ENCODE measurements at places on chromosomes 1 and 21.
A peak's percentile ranks its signal among the peaks of the same experiment; 100 is the strongest.

DNA sequence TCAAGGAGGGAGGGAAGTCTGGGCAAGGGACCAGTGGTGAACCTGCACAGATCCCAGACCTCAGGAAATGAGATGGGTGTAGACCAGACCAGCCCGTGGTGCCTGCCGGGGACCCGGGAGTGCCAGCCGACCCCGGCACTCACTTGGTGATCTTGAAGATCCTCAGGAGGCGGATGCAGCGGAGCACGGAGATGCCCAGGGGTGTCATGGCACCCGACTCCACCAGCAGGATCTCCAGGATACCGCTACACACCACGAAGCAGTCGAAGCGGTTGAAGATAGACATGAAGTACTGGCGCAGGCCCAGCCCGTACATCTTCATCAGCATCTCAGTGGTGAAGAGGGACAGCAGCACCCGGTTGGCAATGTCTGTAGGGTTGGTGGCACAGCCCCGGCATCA, 34.5 kb downstream of the CACNA1S start:
- DNase-seq = no peak

DNA sequence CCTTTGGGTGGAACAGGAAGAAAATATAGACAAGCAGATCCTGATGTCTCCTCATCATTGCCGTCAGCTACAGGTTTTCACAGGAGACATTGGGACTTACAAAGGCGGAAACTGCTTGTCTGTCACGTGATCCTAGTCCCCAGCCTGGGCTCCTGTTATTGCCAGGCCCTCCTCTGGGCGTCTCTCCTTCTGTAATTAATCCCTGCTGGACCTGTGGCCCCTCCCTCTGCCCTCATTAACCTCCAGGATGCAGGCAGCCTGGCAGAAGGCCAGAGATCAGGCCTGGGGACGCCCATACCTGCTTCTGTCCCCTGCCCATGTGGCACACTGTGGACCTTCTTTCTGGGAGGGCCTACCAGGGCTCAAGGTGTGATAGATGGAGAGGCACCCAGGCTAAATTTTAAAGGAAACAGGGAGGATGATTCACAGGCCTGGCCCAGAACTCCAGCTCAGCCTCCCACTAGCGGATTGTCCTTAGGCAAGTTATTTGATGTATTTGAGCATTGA, 2.4 kb downstream of the S100A5 start:
- DNase-seq = no peak

DNA sequence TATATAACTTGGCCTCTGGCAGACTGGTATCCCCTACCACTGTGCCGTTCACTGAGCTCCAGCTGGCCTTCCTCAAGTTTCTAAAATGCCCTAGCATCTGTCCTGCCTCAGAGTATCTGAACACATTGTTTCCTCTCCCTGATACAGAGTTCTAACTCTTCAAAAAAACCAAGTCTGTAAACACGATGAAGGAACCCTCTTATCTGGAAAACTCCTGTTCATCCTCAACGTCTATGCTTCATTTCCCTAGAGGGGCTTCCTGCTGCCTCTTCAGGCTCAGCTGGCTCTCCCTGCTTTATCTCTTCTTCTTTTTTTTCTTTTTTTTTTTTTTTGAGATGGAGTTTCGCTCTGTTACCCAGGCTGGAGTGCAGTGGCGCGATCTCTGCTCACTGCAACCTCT, 5.6 kb downstream of the BSDC1 start:
- no peak for DNase-seq

DNA sequence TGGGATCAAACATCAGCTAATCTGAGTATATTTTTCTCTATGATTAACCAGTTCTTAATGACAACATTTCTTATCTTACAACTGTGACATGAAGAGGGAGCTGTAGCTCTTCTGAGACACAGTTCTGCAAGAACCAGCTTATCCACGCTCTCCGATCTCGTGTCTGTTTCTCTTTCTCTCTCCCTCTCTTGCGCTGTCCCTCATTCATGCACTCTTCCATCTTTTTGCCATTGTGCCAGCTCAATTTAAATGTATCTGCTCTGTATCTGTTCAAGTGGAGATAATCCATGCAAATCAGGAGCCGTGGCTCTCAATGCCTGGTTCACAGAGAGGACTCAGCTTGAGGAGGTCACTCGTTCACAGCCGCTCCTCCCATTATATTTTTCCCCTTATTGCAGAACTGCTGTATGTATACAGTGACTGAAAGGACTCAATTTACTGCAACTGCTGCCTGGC, 494.7 kb upstream of the ADGRL2 start:
- DNase-seq = no peak

- no peak for DNase-seq
These were observed 57.5 kb downstream of the RGS2 start for GRCh38 chr1:192866241-192866868.

GRCh38 chr21:45228171-45228641, 59.5 kb downstream of the POFUT2 start:
- DNase-seq = peak; percentile 86

- no peak for DNase-seq
These were observed 9.5 kb upstream of the SLC2A5 start for GRCh38 chr1:9078752-9079500.

DNA sequence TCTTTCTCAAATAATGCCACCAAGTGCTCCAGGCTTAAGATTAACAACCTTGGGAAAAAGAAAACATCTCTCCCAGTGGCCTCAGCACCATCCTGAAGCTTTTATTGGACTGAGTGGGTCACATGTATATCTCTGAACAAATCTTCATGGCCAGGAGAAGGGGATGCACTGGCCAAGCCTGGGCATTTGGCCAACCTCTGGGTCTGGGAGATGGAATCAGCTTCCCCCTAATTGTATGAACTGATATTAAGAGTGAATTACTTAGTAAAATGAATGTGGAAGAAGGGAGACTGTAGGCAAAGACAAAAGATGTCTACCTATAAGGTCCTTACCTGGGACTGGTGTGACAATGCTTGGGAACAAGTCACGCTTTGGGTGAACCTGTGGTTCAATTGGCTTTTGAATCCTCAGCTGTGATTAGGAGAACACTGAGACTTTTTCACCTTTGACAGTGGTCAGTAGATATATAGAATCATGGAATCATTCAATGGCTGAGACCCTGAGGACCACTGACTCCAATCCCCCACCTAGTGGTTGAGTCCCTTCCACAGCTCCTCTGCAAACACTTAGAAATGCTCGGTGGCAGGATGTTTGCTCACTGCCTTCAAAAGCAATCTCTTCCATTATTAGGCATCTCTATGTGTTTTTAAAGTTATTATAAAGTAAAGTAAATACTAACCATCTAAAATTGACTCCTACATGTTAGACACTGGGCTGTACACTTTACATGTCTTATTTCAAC, 102.6 kb upstream of the ATP1A1 start:
- DNase-seq = no peak

- DNase-seq = no peak
These were observed 31.7 kb upstream of the ITLN1 start for GRCh38 chr1:160916666-160917065.

- no peak for DNase-seq
These were observed 14.3 kb downstream of the EGLN1 start for GRCh38 chr1:231407547-231408396.

DNA sequence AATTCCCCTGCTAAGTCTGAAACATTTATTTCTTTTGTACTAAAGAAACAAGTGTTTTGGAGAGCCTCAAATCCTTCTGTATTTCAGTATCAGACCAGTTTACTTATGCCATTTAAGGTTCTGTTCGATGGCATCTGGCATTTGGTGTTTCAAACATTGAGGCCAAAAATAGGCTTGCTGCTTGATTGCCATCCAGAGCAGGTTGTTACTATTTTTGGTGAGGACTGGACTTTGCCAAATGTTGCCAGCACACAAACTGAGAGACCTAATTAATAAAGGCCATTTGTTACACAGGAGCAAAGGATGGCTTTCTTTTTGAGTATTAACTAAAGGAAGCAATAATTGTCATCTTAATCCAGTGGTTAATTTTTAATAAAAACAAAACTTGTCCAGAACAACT, 26.2 kb downstream of the VPS45 start:
- DNase-seq = no peak

GRCh38 chr1:109910963-109911798, 532 bp downstream of the CSF1 start:
- no peak for DNase-seq

GRCh38 chr1:11422686-11423085, 56.3 kb upstream of the DISP3 start:
- no peak for DNase-seq

GRCh38 chr21:30336596-30336995, 898 bp downstream of the KRTAP27-1 start:
- no peak for DNase-seq

GRCh38 chr1:196418772-196419171, 189.5 kb downstream of the KCNT2 start:
- DNase-seq = no peak

GRCh38 chr1:93620841-93621210, 60.8 kb downstream of the BCAR3 start:
- DNase-seq = no peak

GRCh38 chr1:153563991-153564390, 1.7 kb downstream of the S100A2 start:
- DNase-seq = no peak

DNA sequence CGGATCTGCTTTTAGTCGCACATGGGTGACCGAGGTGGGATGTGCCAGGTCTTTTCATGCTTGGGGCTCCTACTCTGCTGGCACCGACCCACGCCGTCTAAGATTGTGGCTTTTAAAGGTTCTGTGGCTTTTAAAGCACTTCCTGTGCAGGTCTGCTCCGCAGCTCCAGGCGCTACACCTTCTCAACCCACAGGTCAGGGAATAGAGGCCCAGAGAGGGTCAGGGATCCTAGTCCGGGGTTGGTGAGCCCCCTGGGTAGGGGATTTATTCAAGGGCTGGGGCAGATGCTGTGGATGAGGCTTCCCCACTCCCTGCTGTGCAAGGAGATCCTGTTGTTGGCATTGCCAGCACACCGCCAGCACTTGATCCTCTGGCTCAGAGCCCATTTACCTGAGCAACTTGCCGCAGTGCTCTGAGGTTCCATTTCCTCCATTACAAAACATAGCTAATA, 212.8 kb upstream of the RAB4A start:
- peak; percentile 43 for DNase-seq

- DNase-seq = no peak
These were observed 205.8 kb downstream of the PTPRU start for GRCh38 chr1:29441916-29442668.

DNA sequence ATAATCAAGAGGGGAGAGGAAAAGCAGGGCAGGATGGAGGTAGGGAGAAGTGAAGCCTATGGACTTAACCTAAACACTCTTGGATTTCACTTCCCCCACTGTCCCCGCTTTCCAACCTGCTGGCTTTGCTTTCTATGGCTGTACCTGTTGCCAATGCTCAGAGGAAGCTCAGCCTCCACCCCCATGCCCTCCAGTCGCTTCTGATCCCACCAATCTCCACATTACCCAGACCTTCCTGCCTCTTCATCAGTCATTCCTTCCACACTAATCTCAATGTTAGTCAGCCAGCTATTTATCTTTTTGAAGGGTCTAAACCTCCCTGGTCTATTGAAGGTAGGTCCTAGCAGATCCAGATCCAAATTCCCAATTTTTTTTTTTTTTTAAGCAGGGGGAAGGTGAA, 24.1 kb downstream of the ERI3 start:
- no peak for DNase-seq

- DNase-seq = no peak
These were observed 86.4 kb downstream of the RGL1 start for GRCh38 chr1:183891158-183891856.

DNA sequence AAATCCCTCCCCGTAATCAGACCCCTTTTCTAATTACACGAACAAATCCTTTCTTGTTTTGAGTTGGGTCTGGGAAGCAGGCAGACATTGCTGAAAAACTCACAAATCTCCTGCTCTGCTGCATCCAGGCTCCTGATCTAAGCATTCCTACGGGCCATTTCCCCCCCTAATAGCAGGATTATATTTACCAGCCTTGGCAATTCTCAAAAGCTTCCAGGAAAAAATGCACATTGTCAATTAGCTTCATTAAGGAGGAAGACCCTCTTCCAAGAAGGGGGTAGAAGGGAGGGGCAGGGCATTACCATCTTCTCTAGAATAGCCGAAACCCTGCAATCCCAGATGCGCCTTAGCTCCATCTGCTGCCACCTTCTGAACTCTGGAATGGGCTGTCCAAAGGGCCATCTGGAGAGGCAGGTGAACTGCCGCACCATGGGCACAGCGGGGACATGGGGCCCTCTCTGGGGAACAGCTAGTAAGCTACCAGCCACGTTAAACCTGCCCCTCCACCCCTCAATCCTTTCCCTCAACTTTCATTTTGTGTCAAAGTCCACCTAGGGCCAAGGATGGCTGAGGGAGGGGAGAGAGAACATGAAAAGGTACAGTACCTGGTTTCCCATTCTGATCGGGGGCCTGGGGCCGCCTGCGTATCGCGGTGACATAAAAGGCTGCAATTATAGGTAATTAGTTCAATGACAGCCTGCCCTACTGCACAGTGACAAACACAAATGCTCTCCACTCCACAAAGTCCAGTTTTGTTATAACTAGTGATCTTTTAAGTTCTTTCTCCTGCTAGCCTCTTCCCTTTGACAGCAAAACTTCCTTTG, 56.8 kb downstream of the MRPL37 start:
- no peak for DNase-seq

- DNase-seq = peak; percentile 27
These were observed at the start of gene ST6GALNAC5 for GRCh38 chr1:76867342-76868130. Gene ST6GALNAC5 (plus strand): TSS chr1:76867480.

DNA sequence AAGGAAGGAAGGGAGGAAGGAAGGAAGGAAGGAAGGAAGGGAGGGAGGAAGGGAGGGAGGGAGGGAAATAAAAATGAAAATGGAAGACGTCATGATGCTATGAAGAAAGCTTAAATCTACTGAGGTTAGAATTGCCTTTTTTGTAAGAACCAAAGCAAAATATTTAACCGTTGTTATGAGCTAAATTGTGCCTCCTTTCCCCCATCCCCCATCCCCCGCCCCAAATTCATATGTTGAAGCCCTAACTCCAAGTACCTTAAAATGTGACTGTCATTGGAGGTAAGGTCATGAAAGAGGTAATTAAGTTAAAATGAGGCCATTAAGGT, 80.1 kb upstream of the CXADR start:
- no peak for DNase-seq

DNA sequence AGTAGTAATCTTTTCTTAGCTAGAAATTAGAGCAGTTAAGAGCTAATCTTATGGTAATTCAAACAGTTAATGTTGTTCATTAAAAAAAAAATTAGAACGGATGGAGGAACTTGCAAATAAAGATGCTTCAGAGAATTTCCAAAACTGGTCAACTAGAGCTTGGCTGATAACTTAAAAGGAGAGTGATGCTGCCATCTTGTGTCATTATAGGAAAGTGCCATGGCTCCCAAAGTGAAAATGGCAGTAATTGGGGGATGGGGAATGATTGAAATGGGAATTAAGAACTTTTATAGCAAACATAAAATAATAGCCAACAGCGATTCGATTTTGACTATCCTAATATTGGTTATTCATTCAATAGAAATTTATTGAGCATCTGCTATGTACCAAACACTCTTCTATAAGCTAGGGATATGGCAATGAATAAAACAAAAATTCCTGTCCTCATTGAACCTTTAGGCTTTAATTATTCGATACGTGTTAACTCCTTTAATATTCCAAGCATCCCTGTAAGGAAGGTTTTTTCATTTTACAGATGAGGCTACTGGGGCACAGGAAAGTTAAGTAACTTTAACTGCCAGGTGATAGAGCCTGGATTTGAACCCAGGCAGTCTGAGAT, 5.7 kb upstream of the PLPP3 start:
- no peak for DNase-seq
